Right lung (tissue), 10 donors: ENCODE measurements at places on chromosomes 3 and 15. TPM values are rescaled to one million over a fixed set of nuclear protein-coding genes. Genes with fewer than 3 reads are reported as not detected.

DNA sequence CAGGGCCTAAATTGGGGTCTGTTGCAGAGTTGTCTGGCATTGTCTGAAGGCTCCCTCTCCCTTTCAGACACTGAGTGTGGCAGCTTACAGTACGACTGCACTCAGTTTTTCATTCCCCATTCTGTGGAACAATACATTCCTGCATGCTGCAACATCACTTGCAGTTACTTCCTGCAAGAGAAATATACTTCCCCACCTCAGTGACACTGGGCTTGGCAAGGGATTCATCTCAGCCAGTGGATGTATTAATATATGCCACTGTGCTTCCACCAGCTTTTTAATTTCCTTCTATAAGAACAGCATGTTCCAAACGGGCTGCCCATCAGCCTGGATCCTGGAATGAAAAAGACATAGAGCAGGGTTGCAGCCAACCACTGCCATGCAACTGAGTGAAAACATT is 23.1 kb downstream of the B3GALNT1 start:
- no peak for DNase-seq

DNA sequence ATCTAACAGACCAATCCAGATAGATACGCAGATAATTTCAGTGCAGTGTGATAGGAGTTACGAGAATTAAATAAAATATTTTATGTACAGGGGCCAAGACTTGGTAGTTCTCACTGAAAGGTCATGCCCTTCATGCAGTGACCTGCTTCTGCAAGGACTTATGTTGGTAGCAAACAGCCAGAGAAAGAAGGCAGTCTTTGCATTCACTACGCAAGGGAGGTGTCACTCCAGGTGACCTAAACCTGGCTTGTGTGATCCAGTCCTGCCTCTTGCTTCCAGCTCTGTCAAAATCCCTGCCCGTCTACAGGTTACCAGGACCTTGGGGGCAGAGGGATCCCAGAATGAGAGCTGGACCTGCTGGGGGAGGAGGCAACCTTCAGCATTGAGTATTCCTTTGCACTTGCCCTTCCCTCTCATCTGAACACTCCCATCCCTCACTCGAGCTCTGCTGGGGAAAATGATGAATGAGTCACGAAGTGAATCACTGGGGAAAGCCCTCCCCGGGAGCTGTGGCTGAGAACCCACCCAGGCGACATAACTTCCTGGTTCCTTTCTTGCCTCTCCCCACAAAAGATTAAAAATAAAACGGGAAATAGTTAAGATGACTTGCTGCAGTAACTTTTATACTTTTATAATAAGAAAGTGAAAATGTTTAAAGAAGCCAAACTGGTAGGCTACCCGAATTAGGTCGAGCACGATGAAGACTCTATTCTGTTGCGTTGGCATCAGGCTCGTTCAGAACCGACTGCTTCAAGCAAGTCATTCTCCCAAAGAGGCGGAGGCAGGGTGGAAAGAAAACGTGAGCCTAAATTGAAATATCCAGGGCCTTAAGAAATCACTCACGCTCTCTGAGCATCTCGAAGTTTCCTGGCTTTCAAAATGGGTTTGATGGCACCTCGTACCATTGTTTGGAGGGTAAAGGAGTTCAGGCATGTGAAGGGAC is 216.1 kb downstream of the SLCO3A1 start:
- DNase-seq: no peak

DNA sequence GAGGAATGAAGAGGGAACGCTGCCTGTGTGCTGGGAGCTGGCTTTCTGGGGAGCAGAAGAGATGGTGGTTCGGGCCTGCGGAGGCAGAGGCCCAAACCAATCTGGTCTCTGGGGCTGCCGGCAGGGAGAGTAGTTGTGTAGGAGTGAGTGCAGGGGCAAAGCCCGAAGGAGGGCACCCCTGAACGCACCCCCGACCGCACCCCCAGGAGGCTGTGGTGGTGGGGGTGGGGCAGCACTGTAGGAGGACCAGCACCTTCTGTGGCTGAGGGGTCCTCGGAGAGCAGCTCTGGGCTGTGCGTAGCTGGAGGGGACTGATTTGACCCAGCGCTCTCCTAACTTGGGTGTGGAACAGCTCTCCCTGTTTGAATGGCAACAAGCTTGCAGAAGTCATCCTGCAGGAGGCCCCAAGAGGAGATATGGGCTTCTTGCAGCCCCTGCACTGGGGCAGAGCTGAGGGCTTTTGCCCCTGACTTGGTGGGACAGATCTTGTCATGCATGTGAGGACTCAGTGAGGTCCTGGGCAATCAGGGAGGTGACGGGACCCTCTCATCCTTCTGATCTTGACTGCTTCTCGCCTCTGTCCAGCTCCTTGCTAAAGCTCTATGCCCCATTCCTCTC is 26.1 kb downstream of the C15orf39 start:
- DNase-seq: no peak

- no peak for DNase-seq
Observed at GRCh38 chr3:56655709-56656108, 27.4 kb downstream of the TASOR start.

STIMATE gene
- 16.0 TPM for polyA plus RNA-seq

MCF2L2 gene
- 2.6 TPM for polyA plus RNA-seq

DNA sequence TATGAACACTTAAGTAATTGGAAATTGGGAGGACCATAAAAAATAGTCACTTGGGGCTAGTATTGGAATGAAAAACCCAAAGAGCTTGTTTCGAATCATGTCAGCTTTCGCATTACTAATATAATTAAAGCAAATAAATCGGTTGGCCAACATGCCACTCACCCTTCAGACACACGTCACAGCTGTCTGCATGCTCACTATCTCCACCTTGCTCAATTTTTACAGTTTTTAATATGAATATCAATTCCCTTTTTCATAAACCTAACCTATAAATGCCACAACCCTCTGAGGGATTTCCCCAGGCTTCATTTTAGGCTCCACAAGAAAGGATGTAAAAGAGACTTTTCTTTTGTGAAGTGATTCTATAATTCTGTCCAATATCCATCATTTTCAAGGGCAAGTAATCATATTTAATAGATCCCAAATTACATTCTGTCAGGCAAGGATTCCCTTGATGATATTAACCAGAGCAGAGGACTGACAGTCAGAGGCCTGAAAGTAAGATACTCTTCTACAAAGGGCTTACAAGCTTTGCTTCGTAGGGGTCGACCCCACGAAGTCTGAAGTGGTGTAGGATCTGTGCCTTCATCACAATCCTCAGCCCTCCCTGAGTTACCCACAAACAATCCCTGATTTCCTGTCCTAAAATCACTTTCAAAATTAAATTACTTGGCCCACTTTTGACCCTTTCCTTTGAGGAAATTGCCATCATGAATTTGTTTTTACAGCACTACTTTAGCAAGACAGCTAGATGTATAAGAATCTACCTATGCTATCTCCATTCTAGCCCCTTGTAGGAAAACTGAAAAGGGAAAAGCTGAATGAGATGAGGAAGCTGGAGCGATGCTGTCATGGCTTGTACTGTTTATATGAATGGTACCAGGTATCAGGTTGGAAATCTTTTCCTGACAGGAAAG is 44.5 kb downstream of the NANOGP8 start:
- no peak for DNase-seq
